Natural killer cell treated with Interleukin-12 subunit alpha and Interleukin-12 subunit beta and Interleukin-15 and Interleukin-18, amount 100 ng/mL, for 72 hours (primary cell): ENCODE measurements at places on chromosomes 1 and 21.

GRCh38 chr1:222653178-222653827 lies 35.4 kb downstream of the MIA3 start:
- peaks cover 35% of the 10 kb centered on the region for H3K4me1 ChIP-seq
- H3K36me3 ChIP-seq = peaks cover 56% of the 10 kb centered on the region
- no peaks in the 10 kb centered on the region for H3K27me3 ChIP-seq

DNA sequence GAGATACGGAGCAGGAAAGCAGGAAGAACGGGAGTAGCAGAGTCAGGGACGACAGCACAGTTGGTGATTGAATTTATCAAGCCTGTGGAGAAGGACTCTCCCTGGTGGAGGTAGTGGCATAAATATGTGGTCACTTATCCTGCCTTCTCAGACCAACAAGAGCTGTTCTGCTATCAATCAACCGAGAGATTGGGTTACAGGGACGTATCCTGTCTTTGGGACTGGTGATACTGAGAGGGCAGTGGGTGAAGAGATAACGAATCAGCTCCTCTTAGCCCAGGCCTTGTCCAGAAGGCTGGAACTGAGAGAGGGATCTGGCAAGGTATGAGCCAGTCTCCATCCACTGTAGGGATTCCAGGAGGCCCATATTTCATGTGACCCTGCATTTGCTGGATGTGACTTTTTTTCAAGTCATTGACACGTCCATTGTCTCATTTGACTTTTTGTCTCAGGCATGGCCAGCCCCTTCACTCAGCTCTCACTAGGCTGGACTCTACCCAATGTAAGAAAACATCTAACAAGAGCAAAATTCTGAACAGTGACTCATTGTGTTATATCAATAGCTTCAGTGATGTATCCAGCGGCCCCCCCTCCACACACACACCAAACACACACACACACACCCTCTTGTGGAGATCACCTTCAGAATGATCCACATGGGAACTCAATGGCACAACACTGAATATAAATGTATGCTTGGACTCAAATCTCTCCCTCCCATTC lies 11.3 kb downstream of the C1orf116 start:
- no peak for DNase-seq
- no peaks in the 10 kb centered on the region for H3K4me1 ChIP-seq
- H3K27ac ChIP-seq = no peak overlapping the region
- no peaks in the 10 kb centered on the region for H3K36me3 ChIP-seq
- no peak overlapping the region for H3K4me3 ChIP-seq

DNA sequence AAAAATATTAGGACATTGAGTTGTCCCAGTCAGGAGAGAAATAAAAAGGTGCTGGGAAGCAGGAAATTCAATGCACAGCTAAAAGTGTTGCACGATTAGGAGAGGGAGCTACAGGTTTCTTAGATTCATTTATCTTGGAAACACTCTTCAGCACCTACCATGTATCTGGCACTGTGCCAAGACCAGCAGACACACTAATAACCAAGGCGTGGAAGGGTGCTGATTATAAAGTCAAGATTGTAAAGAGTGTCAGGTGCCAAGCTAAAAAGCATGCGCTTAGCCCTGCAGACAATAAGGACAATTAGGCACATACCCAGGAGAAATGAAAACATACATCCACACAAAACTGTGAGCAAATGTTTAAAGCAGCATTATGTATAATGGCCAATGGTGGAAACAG lies 129.9 kb downstream of the DSCAM start:
- no peak for DNase-seq
- no peak overlapping the region for H3K27ac ChIP-seq
- H3K4me3 ChIP-seq = no peak overlapping the region

DNA sequence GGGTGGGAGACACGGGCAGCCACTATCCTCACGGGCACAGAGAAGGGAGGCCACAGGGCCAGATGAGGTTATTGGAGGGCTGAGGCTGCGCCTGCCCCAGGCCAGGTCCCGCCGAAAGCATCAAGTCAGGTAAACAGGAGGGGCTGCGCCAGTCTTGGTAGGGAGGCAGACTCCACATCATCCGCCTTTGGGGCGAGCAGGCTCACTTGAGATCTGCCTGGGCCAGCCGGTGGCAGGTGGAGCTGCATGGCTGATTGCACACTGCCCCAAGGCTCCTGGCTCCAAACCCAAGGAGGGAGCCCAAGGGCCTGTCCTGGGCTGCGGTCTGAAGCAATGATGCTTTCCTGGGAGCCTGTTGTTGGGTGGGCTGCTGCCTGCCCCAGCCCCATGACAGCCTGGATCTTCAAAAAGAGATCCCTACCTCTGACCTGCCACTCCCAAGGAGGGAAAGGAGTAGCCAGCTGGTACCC lies 4.6 kb downstream of the SMIM1 start:
- DNase-seq = no peak
- H3K27me3 ChIP-seq = no peaks in the 10 kb centered on the region
- H3K4me1 ChIP-seq = peaks cover 3% of the 10 kb centered on the region
- H3K27ac ChIP-seq = no peak overlapping the region
- H3K36me3 ChIP-seq = peaks cover 8% of the 10 kb centered on the region

GRCh38 chr1:41813226-41813625 lies 105.5 kb downstream of the HIVEP3 start:
- no peak overlapping the region for H3K27ac ChIP-seq
- no peaks in the 10 kb centered on the region for H3K36me3 ChIP-seq

DNA sequence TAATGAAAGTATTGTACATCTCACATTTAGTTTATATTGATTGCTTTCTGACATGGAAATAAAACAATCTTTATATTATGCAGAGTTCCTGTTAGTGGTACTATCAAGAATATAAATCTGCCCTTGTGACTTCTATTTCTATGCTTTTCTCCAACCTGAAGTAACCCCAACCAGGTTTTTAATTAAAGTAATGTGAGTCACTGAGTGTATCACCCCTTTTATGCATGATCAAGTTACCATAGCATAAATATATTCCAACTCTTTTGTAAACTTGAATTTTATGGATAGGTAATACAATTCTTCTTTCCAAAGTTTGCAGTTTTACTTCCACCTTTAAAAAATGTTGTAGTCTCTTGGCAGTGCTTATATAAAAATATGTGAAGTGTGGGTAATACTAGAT lies 532.3 kb downstream of the USP25 start:
- H3K27ac ChIP-seq = no peak overlapping the region
- H3K36me3 ChIP-seq = no peaks in the 10 kb centered on the region
- H3K27me3 ChIP-seq = no peaks in the 10 kb centered on the region
- H3K4me1 ChIP-seq = no peaks in the 10 kb centered on the region
- H3K4me3 ChIP-seq = no peak overlapping the region

DNA sequence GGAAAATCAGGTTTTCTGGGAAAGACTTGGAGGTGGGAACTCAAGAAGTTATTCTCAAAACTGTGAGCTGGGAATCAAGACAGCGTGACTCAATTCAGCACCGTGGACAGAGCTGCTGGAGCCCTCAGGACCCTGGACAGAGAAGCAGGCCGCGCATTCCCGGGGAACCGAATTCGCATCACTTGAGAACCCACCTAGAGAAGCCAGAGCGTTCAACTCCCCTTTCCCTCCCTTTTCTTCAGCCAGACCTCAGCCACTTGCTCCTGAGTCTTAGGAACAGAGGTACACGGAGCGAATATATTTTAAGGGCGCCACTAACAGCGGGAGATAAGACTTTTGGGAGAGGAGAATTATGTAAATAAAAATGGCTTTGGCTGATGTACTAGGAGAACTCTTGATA lies 2.0 kb upstream of the LIN28A start:
- H3K27ac ChIP-seq = no peak overlapping the region
- H3K4me1 ChIP-seq = peaks cover 18% of the 10 kb centered on the region
- H3K36me3 ChIP-seq = no peaks in the 10 kb centered on the region
- peak; percentile 79 for DNase-seq

DNA sequence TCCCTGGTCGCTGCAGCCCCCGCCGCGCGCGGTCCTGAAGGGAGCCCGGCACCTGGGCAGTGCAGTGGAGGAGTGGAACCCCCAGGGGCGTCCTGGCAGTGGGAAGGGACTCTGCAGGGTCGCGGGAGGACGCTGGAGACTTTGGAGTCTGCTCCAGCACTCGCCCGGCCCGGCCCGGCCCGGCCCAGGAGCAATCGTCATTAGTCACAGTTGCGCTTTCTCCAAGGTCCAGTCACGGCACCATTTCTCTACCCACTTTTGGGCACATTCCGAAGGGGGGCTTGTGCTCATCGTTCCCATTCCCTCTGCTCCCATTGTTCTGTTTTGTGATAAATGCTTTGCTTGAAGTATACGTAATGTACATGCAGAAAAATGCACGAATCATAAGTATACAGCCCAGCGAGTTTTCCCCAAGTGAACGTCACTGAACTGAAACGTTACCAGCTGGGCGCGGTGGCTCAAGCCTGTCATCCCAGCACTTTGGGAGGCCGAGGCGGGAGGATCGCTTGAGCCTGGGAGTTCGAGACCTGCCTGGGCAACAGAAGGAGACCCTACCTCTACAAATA lies 999 bp downstream of the THAP3 start:
- peaks cover 27% of the 10 kb centered on the region for H3K4me1 ChIP-seq
- H3K4me3 ChIP-seq = peak overlapping the region; percentile 93
- no peak for DNase-seq

DNA sequence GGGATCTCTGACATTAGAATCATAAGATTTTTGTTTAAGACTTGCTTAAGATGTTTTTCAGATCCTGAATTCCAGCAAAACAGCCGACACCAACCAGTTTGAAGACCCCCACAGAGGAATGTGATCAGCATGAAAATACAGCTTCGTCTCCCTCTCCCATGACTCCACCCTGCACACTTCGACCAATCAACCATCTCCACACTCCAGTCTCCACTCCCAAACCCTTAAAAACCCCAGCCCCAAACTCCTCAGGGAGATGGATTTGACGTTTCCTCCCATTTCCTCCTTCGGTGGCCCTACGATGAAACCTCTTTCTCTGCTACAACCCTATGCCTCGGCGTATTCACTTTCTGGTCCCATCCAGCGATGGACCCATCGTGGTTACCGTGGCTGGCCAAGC lies 30.1 kb upstream of the KIF26B start:
- no peaks in the 10 kb centered on the region for H3K36me3 ChIP-seq
- H3K27me3 ChIP-seq = peaks cover 23% of the 10 kb centered on the region
- H3K27ac ChIP-seq = no peak overlapping the region
- H3K4me1 ChIP-seq = no peaks in the 10 kb centered on the region
- H3K4me3 ChIP-seq = no peak overlapping the region
- DNase-seq = no peak
